ENCODE measurements at places on chromosomes 7 and 10. TPM values are rescaled to one million over a fixed set of nuclear protein-coding genes. Genes with fewer than 3 reads are reported as not detected.

Gene ZNRF2
- total RNA-seq, result 32.0 TPM

Gene OGDHL
- not detected for total RNA-seq

Gene OPN1SW
- total RNA-seq, result not detected

Gene CHAT
- total RNA-seq, result not detected

Gene PNLIPRP2
- total RNA-seq, result not detected

Gene SPDYE9
- total RNA-seq, result not detected

Gene NPC1L1
- total RNA-seq, result not detected

Gene GNGT1
- not detected for total RNA-seq

Gene CC2D2B
- total RNA-seq, result 1.2 TPM

Gene LRRTM3
- not detected for total RNA-seq

Gene TECTB
- total RNA-seq, result not detected

Gene ANKRD7
- 0.61 TPM for total RNA-seq

Gene TMEM273
- 36.0 TPM for total RNA-seq

- H3K36me3 ChIP-seq, result no peaks in the 10 kb centered on the region
- H3K4me1 ChIP-seq, result no peaks in the 10 kb centered on the region
- no peaks in the 10 kb centered on the region for H3K27me3 ChIP-seq
- no peak overlapping the region for H3K27ac ChIP-seq
- no peak overlapping the region for H3K4me3 ChIP-seq
- no peak for DNase-seq
Observed at GRCh38 chr10:114262496-114262895, 23.4 kb downstream of the VWA2 start.

DNA sequence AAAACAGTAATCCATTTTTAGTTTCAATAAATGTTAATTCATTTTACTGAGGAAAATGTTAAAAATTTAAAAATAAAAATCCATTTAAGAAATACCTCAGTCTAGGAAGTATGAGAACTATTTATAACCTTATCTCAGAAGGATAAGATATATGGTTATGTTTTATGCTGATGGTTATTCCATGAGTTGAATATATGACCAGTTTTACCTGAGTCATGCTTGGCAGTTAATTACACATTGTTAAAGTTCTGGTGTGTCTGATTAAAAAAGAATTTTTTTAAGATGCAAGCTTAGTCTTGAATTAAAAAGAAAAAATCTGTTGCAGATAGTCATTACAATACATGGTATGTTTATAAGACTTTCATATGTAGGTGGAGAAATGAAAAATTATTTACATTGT is 191.7 kb downstream of the ARL4A start:
- H3K36me3 ChIP-seq, result no peaks in the 10 kb centered on the region
- no peak overlapping the region for H3K27ac ChIP-seq

- peaks cover 7% of the 10 kb centered on the region for H3K4me1 ChIP-seq
- no peaks in the 10 kb centered on the region for H3K27me3 ChIP-seq
- no peak overlapping the region for H3K4me3 ChIP-seq
Observed at GRCh38 chr7:159032322-159032721, 112.3 kb downstream of the VIPR2 start.

- H3K4me1 ChIP-seq, result no peaks in the 10 kb centered on the region
- no peaks in the 10 kb centered on the region for H3K36me3 ChIP-seq
- no peak overlapping the region for H3K4me3 ChIP-seq
- no peak overlapping the region for H3K27ac ChIP-seq
Observed at GRCh38 chr10:72772031-72772430, 80.1 kb downstream of the MCU start.

- no peak for DNase-seq
- H3K4me3 ChIP-seq, result no peak overlapping the region
- no peaks in the 10 kb centered on the region for H3K36me3 ChIP-seq
- no peak overlapping the region for H3K27ac ChIP-seq
Observed at GRCh38 chr10:130485236-130485957, 349.2 kb downstream of the GLRX3 start.

- no peak overlapping the region for H3K27ac ChIP-seq
- H3K36me3 ChIP-seq, result no peaks in the 10 kb centered on the region
- no peak overlapping the region for H3K4me3 ChIP-seq
- H3K27me3 ChIP-seq, result no peaks in the 10 kb centered on the region
Observed at GRCh38 chr10:3791974-3792633, 7.1 kb upstream of the KLF6 start.

GRCh38 chr7:116809636-116810266 is 52.6 kb upstream of the CAPZA2 start:
- no peak overlapping the region for H3K27ac ChIP-seq
- H3K36me3 ChIP-seq, result no peaks in the 10 kb centered on the region
- H3K4me1 ChIP-seq, result no peaks in the 10 kb centered on the region

DNA sequence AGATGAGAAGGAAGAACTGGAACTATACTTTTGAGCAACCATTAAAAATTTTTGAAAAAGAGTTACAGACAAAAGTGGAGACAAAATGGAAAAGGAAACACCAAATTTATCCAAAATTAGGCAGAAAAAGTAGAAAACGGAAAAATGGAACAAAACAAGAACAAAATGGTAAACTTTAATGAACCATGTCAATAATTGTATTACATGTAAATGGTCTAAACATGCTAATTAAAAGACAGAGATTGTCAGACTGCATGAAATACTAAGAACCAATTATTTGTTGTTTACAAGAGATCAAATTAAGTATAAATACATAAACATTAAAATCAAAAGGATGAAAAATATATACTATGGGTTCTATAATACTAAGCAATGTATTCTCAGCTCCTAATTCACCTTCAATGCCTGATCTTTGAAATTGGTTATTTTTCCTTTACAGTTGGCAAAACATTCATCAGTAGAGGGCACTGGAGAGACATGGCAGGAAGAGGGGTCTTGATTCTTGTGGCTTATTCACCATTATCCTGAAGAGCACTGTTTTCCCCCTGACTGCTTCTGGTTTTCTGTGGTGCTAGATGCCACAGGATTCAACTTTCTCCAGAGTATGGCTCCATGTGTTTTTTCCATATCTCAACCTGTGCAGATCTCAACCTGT is 124.9 kb downstream of the ELFN1 start:
- no peaks in the 10 kb centered on the region for H3K4me1 ChIP-seq
- no peaks in the 10 kb centered on the region for H3K27me3 ChIP-seq
- DNase-seq, result no peak
- no peaks in the 10 kb centered on the region for H3K36me3 ChIP-seq

- no peak overlapping the region for H3K27ac ChIP-seq
- no peak overlapping the region for H3K4me3 ChIP-seq
- H3K4me1 ChIP-seq, result no peaks in the 10 kb centered on the region
- H3K36me3 ChIP-seq, result peaks cover 31% of the 10 kb centered on the region
- no peaks in the 10 kb centered on the region for H3K27me3 ChIP-seq
Observed at GRCh38 chr7:157409149-157409752, 72.4 kb downstream of the DNAJB6 start.

- H3K36me3 ChIP-seq, result no peaks in the 10 kb centered on the region
- H3K27me3 ChIP-seq, result no peaks in the 10 kb centered on the region
- H3K4me1 ChIP-seq, result no peaks in the 10 kb centered on the region
- no peak overlapping the region for H3K4me3 ChIP-seq
Observed at GRCh38 chr7:94971051-94971867, 63.9 kb downstream of the PPP1R9A start.

DNA sequence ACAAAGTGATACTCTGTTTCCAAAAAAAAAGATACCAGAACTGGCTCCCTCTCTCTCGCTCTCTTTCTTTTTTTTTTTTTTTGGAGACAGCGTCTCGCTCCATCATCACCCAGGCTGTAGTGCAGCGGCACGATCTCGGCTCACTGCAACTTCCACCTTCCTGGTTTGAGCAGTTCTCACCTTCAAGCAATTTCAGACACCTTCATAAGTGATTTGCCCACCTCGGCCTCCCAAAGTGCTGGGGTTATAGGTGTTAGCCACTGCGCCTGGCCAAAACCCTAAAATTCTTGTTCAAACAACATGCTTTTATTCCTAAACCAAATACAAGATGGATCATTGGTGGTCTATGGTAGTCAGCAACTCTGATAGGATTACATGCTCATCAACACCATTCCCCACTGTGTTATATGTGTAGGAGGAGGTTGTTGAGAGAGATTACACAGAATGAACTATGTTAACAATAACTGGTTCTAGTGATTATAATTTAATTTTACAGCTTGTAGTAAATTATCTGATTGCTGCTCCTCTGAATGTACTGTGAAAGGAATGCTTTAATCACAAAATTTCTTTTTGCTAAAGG is 15.5 kb downstream of the ACBD5 start:
- H3K4me1 ChIP-seq, result no peaks in the 10 kb centered on the region
- H3K36me3 ChIP-seq, result peaks cover 53% of the 10 kb centered on the region
- no peak overlapping the region for H3K27ac ChIP-seq
- H3K4me3 ChIP-seq, result no peak overlapping the region
- H3K27me3 ChIP-seq, result no peaks in the 10 kb centered on the region

DNA sequence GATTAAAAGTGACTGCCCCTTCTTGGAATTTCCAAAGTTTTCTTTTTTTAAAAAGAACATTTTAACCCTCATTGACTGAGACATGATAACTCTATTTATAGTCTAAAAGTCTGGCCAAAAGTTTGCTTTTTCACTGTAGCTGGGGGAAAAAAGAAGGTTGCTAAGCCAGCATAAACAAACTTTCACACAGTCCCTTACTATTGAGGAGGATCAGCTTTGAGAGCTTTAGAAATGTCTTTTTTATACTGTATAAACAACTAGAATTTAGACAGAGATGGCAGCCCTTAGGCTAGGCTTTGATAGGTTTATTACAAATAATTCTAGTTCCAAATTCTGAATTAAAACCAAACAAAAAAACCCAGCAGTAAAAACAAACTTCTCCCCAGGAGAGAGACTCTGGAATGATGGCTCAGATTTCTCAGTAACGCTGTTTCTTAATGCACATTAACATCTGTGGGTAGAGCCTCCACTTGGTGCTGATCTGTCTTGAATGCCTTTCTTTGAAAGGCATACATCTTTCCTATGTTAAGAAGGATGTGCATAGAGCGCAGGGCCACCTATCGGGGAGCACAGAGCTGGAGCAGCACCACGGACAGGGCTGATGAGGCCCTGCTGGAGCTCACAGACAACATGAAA is 100.9 kb upstream of the PDLIM1 start:
- H3K27ac ChIP-seq, result no peak overlapping the region
- H3K4me1 ChIP-seq, result peaks cover 5% of the 10 kb centered on the region
- DNase-seq, result no peak
- H3K4me3 ChIP-seq, result no peak overlapping the region

GRCh38 chr10:24873281-24873683 is 79.1 kb downstream of the PRTFDC1 start:
- H3K4me1 ChIP-seq, result peaks cover 3% of the 10 kb centered on the region
- no peaks in the 10 kb centered on the region for H3K27me3 ChIP-seq
- H3K36me3 ChIP-seq, result no peaks in the 10 kb centered on the region

DNA sequence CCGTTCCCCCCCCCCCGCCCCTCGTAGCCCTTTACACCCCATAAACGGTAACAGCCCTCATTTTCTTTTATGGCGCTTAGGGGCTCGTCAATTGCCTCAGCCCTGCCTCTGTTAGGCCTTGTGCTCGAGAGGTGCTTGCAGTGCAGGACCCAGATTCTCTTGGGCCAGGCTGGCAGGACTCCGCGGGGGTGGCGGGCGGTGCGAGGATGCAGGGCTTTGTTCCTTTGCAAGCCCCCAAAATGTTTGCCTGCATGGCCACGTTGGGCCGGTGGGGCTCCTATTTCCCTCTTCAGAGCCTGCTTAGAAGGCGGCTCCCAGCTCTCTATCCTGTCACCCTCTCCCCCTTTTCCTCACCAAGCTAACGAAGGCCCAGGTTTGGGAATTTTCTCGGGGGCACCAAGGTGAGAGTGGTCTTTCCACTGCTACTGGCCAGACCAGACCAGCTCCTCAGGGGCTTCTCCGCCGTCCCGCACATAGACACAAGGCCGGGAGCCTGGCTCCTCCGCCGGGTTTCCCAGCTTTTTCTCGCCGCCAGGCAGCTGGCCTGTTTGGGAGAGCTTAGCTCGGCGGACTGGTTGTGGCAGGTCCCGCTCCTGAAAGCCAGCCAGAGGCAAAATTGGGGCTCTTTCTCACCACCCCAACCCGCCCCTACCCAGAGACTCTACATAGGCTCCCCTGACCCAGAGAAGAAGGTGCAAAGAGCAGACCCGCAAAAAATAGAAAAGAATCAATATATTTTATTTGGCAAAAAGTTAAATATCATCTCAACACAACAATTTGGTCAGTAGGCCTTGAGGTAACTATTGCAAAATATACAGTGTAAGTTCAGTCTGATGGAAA is 3.4 kb downstream of the HOXA9 start:
- DNase-seq, result peak; percentile 24
- H3K27me3 ChIP-seq, result peaks cover 89% of the 10 kb centered on the region
- peaks cover 55% of the 10 kb centered on the region for H3K4me1 ChIP-seq
- H3K36me3 ChIP-seq, result no peaks in the 10 kb centered on the region
- H3K4me3 ChIP-seq, result no peak overlapping the region

DNA sequence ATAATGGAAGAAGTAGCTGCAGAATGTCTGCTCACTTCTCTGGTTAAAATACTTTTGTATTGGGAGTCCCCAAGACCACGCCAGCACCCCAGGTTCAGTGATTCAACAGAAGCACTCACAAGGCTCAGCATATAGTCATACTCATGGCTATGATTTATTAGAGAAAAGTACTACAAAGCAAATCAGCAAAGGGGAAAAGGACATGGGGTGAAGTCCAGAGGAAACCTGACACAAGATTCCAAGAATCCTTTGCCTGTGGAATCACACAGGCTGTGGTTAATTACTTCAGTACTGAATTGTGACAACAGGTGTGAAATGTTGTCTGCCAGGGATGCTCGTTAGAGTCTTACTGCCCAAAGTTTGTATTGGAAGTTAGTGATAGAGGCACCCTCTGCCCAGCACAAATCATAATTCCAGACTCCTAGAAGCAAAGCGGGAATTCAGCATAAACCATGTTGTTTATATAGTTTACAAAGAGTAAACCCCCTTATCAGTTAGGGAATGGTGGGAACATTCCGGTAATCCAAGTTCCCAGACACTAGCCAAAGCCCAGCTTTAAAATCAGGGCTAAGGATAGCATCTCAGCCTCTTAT is 79.4 kb downstream of the HYCC1 start:
- H3K4me3 ChIP-seq, result no peak overlapping the region
- no peaks in the 10 kb centered on the region for H3K4me1 ChIP-seq
- no peaks in the 10 kb centered on the region for H3K27me3 ChIP-seq
- no peak overlapping the region for H3K27ac ChIP-seq

GRCh38 chr10:49645871-49646870 is 32.3 kb downstream of the CHAT start:
- no peak overlapping the region for H3K27ac ChIP-seq
- H3K27me3 ChIP-seq, result peaks cover 3% of the 10 kb centered on the region
- no peak for DNase-seq
- H3K4me1 ChIP-seq, result peaks cover 6% of the 10 kb centered on the region

GRCh38 chr10:89301721-89302445 is at the start of gene IFIT2:
Gene IFIT2 (plus strand): TSS chr10:89302046. CDS start chr10:89302124, 78 bp downstream.
- H3K36me3 ChIP-seq, result no peaks in the 10 kb centered on the region
- H3K4me3 ChIP-seq, result peak within 1 kb of the TSS; percentile 76
- no peaks in the 10 kb centered on the region for H3K27me3 ChIP-seq
- peak within 1 kb of the TSS; percentile 94 for H3K27ac ChIP-seq
- peaks cover 37% of the 10 kb centered on the region for H3K4me1 ChIP-seq

- DNase-seq, result peak; percentile 54
- no peak overlapping the region for H3K4me3 ChIP-seq
- H3K4me1 ChIP-seq, result peaks cover 1% of the 10 kb centered on the region
- no peak overlapping the region for H3K27ac ChIP-seq
Observed at GRCh38 chr7:44196450-44196872, 4.3 kb upstream of the YKT6 start.

GRCh38 chr10:31020209-31020608 is 11.5 kb downstream of the ZNF438 start:
- no peak overlapping the region for H3K4me3 ChIP-seq
- H3K36me3 ChIP-seq, result no peaks in the 10 kb centered on the region
- H3K27me3 ChIP-seq, result no peaks in the 10 kb centered on the region
- H3K4me1 ChIP-seq, result no peaks in the 10 kb centered on the region
- H3K27ac ChIP-seq, result no peak overlapping the region

GRCh38 chr7:156014808-156015207 is 202.5 kb upstream of the SHH start:
- H3K27me3 ChIP-seq, result no peaks in the 10 kb centered on the region
- no peaks in the 10 kb centered on the region for H3K36me3 ChIP-seq
- H3K4me3 ChIP-seq, result no peak overlapping the region
- no peaks in the 10 kb centered on the region for H3K4me1 ChIP-seq

All from B cell (primary cell).